Pancreas (tissue), 10 donors: ENCODE measurements at places on chromosomes 12 and 14. TPM values are rescaled to one million over a fixed set of nuclear protein-coding genes. Genes with fewer than 3 reads are reported as not detected.

Gene SDR39U1
- total RNA-seq: 33.8 TPM

Gene SERPINA5
- 130 TPM for total RNA-seq

Gene NRL
- total RNA-seq: 0.79 TPM

Gene SERPINA10
- total RNA-seq: 0.39 TPM

Gene AMDHD1
- total RNA-seq: 1.1 TPM

Gene BEST3
- total RNA-seq: 0.44 TPM

Gene EDDM3A
- not detected for total RNA-seq

Gene BATF
- total RNA-seq: 0.28 TPM

Gene CD163
- total RNA-seq: 23.0 TPM
